ENCODE measurements at places on chromosomes 5 and 9.
A peak's percentile ranks its signal among the peaks of the same experiment; 100 is the strongest.

GRCh38 chr9:119368681-119369581 lies at the start of gene BRINP1:
BRINP1 (minus strand) TSS chr9:119369435; CDS start chr9:119313355, 56,080 bp downstream.
- DNase-seq = no peak

- no peak for DNase-seq
These were observed 17.4 kb downstream of the ZBTB43 start for GRCh38 chr9:126822278-126822677.

DNA sequence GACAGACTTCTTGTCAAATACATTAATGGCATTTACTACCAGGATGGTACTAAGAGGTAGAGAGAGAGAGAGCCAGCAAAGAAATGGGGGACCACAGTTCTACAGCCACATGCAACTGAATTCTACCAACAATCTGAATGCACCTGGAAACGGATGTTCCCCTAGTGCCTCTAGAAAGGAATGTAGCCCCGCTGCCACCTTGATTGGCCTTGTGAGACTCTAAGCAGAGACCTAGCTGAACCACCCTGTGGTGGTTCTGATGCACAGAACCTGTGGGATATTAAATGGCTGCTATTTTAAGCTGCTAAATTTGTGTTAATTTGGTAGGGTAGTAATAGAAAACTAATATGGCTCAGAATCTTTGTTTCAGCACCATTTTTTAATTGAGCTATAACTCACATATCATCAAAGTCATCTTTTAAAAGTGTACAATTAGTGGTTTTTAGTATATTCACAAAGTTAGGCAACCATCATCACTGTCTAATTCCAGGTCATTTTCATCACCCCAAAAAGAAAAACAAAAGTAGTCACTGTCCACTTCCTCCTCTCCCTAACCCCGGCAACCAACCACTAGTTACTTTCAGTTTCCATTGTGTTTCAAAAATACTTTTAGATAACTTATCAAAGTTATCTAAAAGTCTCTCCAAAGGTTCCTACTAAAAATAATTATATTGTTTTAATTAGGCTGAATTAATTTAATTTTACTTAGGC lies 51.7 kb downstream of the CPLANE1 start:
- DNase-seq = peak; percentile 27

- DNase-seq = no peak
These were observed 27.8 kb downstream of the ROPN1L start for GRCh38 chr5:10469253-10470050.

GRCh38 chr9:6870650-6871477 lies 113.1 kb downstream of the KDM4C start:
- DNase-seq = no peak

DNA sequence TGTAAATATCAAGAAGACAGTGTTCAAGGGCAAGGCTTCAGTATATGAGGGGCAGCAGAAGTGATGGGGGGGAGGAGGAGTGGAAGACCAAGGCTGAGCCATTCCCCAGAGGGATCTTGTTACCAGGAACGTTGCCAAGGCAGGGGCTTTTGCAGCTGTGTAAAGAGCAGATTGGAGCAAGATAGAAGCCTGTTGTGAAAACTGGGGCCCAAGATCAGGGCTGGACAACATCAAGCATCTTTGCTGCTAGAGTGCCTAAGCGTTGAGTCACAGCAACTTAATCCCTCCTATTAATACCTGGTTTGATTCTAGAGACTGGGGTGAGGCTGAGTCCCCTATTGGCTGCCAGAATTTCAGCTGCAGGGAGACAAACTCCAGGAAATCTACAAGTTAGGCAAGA lies 18.4 kb upstream of the ERCC6L2 start:
- no peak for DNase-seq

DNA sequence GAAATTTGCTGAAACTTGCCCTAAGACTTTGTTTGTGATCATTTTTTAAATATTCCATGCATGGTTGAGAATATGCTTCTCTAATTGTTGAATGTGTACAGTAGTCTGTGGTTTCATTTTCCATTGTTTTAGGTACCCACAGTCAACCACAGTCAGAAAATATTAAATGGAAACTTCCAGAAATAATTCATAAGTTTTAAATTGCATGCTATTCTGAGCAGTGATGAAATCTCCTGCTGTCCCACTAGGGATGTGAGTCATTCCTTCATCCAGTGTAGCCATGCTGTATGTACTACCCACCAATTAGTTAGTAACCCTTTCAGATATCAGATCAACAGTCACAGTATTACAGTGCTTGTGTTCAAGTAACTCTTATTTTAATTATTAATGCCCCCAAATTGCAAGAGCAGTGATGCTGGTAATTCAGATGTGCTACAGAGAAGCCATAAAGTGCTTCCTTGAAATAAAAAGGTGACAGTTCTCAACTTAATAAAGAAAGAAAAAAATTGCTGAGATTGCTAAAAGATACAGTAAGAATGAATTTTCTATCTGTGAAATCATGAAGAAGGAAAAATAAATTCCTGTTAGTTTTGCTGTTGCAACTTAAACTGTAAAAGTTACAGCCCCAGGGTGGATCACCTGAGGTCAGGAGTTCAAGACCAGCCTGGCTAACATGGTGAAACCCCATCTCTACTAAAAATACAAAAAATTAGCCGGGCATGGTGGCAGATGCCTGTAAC lies 79.9 kb upstream of the FBXL17 start:
- no peak for DNase-seq

- no peak for DNase-seq
These were observed 19.3 kb downstream of the SRP19 start for GRCh38 chr5:112880219-112880964.

GRCh38 chr9:90642570-90643539 lies at the start of gene DIRAS2:
DIRAS2 (minus strand) TSS chr9:90642824; CDS start chr9:90613827, 28,997 bp downstream.
- DNase-seq = no peak

GRCh38 chr5:149824120-149824519 lies 94.0 kb downstream of the PPARGC1B start:
- DNase-seq = no peak

DNA sequence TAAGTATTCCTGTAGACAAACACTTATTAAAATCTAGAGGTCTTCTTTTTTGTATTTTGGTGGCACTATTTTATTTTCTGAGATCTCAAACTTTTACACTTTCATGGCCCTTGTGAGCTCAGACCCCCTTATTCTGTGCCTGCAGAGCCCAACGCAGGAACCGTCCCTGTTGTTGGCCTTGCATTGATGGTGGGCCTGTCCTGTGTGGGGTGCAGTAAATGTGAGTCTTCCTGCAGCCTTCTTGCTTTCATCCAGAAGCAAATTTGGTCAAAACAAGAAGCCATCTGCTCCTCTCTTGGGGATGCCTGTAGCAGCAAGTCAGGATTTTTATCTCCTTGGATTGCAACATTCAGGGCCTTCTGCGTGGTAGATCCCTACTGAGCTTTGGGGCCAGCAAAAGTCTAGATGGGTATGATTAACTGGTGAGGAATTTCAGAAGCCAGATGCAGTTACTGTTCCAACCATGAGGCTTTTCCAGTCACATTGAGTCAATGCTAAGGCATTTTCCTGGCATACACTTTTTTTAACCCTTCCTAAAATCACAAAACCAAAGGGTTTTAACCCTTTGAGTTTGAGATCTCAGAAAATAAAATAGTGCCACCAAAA lies 31.7 kb downstream of the BASP1 start:
- no peak for DNase-seq

- DNase-seq = no peak
These were observed 94.4 kb downstream of the TMEM215 start for GRCh38 chr9:32877639-32878217.

DNA sequence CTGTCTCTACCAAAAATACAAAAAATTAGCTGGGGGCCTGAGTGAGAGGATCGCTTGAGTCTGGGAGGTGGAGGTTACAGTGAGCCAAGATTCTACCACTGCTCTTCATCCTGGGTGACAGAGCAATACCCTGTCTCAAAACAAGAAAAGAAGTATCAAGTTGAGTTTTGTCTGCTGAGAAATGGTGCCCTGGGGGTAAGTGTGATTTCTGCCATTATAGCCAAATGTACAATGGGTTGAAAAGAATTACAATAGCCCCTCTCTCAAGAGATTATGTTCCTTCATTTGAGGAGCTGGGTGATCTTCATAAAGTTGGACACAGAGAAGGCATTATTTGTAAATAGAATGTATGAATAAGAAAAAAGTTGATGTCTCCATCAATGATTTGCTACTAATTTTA lies 189.4 kb downstream of the GOLPH3 start:
- DNase-seq = no peak

GRCh38 chr5:124349931-124350330 lies 396.5 kb downstream of the ZNF608 start:
- DNase-seq = no peak

DNA sequence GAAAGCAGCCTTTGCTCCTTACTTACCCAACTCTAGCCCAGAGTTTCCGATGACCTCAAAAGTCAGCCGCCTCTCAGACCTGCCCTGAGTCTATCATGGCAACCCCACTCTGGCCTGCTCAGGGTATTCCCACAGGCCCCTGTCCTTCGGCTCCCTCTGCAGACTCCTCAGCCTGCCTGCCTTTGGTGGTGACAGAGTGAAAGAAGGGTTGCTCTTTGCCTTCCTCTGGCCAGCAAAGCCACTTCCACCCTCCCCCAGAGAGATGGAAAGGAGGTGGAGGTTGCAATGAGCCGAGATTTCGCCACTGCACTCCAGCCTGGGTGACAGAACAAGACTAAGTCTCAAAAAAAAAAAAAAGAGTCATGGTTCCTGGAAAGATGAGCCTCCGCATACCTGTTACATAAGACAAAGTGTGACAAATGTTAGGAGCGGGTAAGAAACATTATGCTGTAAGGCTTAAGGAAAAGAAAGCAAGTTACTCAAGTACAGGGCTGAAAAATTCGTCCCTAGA lies 2.3 kb upstream of the SMIM33 start:
- no peak for DNase-seq

DNA sequence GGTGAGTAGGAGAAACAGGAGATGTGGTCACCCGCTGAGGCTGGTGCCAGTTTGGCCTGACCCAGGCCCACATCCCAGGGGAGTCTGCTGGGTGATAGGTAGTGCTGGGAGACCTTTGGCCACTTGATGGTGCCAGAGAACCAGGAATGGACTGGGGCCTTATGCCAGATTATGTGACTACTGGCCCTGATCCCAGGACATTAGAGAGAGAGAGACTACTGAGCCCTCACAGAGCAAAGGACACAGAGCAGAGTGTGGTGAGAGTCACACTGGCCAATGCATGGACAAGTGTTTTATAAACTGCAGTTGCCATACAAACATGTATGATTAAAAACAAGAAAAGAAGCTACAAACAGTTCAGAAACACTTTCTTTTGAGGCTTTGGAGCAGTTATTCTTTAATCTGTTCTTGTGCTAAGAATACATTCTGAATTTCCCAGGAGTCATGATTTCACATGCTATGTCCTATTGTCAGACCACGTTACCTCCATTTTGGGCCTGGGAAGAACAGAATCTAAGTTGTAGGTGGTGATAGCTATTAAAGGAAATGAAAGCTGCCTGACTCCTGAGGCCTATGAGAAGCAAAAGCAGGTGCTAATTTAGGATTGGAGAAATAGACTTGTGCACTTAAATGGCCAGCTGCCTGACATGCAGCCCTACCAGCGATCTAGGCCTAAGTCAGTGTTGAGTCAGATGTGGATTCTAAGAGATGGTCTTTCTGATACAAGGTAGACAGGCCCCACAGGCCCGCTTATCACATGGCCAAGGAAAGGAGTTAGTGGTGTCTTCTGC lies 32.6 kb upstream of the TMOD1 start:
- no peak for DNase-seq

- DNase-seq = no peak
These were observed 42.5 kb downstream of the VAV2 start for GRCh38 chr9:133949486-133950061.

DNA sequence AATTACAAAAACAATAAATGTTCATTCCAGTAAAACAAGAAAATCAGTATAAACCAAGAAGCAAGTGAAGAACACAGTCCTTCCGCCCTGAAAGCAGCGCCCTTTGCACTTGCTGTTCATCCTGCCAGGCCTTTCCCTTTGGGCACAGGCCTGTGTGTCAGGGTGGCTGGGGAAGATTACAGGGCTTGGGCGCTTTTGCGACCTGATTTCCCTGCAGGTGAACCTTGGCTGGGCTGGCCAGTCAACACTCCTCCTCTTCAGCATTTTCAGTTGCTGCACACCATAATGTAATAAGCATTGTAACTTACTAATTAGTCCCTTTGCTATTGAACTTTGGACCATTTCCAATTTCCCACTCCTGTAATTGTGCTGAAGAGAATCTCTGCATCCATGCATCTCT lies 38.6 kb upstream of the TDRD7 start:
- DNase-seq = no peak

- no peak for DNase-seq
These were observed 169.1 kb downstream of the DMRT2 start for GRCh38 chr9:1219284-1219683.

GRCh38 chr5:32307769-32308194 lies 5.0 kb downstream of the MTMR12 start:
- no peak for DNase-seq

GRCh38 chr5:100590867-100591266 lies 55.7 kb downstream of the FAM174A start:
- DNase-seq = no peak

GRCh38 chr9:27348785-27349697 lies 52.1 kb upstream of the EQTN start:
- no peak for DNase-seq

DNA sequence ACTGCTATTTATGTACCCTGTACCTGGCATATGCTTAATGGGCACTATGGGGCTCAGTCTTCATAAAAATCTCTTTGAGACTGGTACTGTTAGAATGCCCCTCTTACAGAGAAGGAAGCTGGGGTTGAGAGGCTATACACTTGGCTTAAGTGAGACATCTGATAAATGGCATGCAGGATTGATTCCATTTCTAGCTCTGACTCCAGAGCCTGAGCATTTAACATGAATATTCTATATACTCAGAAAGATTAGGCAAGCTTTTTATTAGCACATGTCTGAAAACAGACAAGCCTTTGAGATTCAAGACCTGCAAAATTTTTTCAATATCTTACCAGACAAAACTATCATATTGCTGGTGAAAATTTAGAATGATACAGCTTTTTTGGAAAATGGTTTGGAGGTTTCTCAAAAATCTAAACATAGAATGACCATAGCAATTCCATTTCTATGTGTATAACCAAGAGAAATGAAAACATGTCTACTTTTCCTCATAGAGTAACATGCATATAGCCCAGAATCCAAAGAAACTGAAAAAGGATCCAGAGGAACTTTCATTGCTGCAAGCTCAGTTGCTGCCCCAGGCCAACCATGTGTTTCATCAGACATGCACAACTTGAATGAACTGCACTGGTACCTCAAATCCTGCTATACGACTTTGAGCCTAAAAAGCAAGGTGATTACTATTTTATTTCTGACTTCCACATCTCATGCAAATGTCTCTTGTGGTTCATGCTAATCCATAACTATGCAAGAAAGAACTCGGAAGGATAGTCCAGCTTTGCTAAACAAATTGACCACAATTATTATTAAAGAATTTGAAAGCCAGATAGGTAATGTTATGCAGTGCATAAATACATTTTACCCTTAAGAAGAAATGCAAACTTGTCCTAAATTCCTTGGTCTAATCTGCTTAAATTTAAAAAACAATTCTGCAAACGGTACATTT lies 389.0 kb upstream of the GRIA1 start:
- DNase-seq = no peak

- DNase-seq = no peak
These were observed 239.5 kb upstream of the SLC24A2 start for GRCh38 chr9:20028192-20028848.

GRCh38 chr9:32487981-32488380 lies 38.0 kb downstream of the RIGI start:
- DNase-seq = no peak

- DNase-seq = no peak
These were observed 84.1 kb downstream of the FEM1C start for GRCh38 chr5:115460472-115460871.
